ENCODE measurements at places on chromosomes 16 and 17. TPM values are rescaled to one million over a fixed set of nuclear protein-coding genes. Genes with fewer than 3 reads are reported as not detected.
A peak's percentile ranks its signal among the peaks of the same experiment; 100 is the strongest.

Gene PSME3
- total RNA-seq = 70.0 TPM

Gene LITAF
- 29.5 TPM for total RNA-seq

Gene LITAFD
- not detected for total RNA-seq

- DNase-seq = no peak
These were observed 7.2 kb upstream of the USP10 start for GRCh38 chr16:84692451-84693214.

DNA sequence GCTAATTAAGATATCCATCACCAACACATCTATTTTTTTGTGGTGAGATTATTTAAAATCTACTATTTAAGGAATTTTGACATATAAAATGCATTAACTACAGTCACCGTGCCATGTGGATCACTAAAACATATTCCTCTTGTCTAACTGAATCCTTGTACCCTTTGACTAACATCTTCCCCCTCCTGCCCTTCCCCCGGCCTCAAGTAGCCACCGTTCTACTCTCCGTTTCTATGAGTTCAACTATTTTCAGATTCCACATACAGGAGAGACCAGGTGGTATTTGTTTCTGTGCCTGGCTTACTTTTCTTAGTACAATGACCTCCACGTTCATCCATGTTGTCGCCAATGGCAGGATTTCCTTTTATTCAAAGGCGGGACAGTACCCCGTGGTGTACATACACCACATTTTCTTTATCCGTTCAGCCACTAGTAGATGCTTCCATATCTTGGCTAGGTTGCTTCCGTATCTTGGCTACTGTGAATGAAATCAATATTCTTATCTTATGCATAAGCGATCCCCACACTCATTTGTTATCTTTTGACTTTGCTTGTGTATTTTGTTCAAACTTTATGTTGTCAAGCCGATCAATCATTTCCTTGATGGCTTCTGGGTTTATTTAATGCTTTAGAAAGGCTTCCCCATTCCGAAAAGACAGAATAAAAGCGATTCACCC, 134.7 kb downstream of the KCNJ12 start:
- DNase-seq = no peak

Gene ENPP7
- total RNA-seq = not detected

DNA sequence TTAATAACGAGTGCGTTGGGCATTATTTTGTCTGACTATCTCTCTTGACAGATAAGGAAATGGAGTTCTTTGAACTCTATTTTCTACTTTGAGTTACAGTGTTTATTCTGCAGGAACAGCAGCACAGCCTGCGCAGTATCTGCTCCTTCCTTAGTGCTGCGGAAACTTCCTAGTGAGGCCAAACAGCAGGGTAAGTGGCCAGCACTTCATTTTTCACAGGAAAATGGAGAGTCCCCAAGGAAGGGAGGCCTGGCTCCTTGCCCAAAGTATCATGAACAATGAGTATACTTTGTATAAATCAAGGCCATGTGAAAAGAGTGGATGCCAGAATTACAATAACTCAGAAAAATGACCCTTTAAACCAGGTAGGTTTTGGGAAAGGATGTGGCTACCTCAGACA, 140.6 kb downstream of the VPS53 start:
- DNase-seq = peak; percentile 86

DNA sequence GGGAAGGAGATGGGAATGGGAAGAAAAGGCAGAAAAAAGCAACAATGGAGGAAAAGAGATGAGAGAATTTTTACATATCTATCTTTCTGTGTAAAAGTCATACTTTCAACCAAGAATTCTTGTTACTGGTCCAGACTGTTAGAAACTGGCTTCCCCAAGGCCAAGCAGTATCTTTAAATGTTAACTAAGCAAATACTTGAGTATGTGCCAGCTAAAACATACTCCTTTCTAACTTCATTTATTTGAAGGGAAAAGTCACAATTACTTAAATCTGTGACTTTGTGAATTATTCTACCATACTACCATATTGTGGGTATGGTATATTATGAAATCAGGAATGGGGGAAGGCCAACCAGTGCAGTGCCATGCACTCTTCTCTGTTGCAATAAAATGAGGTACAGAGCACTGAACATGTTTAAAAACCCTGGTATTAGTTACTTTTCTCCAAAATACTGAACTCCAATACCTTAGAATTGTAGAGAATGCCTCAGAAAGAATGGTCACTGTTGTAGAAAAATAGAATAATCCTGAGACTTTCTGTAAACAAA, 92.3 kb upstream of the C17orf78 start:
- no peak for DNase-seq

GRCh38 chr16:83581082-83581481, 226.7 kb upstream of the HSBP1 start:
- DNase-seq = no peak

- peak; percentile 79 for DNase-seq
These were observed 13.8 kb downstream of the CORO7 start for GRCh38 chr16:4402439-4403132.

Gene TMEM100
- total RNA-seq = 7.8 TPM

- DNase-seq = no peak
These were observed 159.9 kb downstream of the LGALS9B start for GRCh38 chr17:20307326-20307910.

DNA sequence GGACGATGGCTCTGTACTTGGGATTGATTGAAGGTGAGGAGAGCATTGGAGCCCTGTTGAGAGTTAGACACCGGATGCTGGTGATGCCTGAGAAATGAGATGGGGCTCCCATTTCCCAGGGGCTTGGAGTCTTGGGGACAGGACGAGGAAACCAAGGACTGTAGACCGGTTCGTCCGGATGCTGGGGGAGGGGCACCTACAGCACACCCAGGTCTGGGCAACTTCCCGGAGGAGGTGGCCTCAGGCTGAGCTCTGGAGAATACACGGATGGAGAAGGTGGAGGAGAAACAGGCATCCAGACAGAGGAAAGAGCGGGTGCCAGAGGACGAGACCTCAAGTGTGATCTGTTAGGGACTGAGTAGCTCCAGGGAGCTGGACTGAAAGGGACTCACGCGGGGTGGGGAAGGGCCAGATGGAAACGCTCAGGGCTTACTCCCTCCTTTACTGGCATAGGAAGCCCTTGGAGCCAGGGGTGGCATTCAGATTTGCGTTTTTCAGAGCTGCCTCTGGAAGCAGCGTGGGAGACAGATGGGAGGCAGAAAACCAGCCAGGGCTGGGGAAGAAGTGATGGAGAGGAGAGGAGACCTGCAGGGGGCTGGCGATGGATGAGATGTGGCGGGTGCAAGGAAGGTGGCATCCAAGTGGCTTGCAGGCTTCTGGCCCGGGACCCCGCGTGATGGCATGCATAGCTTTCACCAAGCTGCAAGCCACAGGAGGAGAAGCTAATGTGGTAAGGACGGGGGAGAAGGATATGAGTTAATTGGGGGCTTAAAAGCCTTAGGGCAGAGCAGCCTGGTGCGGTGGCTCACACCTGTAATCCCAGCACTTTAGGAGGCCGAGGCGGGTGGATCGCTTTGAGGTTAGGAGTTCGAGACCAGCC, 8.3 kb downstream of the C1QTNF1 start:
- DNase-seq = no peak

DNA sequence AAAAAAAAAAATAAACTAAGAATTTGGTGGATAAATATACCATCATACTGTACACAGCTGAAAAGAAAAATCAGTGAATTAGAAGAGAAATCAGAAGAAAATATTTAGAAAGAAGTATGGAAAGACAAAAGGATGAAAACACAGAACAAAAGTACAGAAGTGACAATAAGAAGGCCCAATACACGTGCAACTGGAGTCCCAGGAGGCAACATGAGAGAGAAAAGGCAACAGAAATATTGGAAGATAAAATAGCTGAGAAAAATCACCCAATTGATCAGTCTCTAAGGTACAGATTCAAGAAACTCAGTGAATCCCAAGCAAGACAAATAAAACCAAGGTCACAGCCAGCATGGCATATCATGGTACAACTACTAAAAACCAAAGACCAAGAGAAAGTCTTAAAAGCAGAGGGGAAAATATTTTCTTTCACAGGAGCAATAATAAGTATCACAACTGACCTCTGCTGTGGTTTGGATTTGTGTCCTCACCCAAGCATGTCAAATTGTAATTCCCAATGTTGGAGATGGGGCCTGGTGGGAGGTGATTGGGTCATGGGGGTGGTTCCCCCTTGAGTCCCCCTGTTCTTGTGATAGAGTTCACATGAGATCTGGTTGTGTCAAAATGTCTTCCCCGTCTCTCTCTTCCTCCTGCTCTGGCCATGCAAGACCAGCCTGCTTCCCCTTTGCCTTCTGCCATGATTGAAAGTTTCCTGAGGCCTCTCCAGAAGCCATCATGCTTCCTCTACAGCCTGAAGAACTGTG, 20.2 kb upstream of the ENGASE start:
- DNase-seq = no peak

DNA sequence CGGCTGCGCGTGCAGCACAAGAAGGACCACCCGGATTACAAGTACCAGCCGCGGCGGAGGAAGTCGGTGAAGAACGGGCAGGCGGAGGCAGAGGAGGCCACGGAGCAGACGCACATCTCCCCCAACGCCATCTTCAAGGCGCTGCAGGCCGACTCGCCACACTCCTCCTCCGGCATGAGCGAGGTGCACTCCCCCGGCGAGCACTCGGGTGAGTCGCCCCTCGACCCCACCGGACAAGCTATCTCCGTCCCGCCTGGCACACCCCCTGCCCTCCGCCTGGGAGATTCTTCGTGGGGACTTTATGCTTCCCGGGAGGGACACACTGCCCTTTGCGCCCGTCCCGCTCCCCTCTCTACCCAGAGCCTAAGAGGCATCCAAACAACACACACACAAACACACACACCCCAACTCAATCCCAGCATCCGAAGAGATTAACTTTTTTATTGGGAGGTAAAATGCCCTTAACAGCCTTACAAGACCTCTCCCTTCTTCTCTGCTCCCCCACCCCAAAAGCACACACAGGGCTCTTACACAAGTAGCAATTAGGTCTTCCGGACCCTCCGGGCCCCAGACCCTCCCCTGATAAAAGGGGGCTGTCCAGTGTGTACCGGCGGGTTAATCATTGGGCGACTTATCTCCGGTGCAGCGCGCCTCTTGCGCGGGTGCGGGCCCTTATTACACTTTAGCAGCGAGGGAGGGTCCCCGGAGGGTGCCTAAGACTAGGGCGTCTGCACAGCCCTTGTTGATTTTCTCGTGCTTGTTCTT, 2.1 kb downstream of the SOX9 start:
- peak; percentile 29 for DNase-seq

DNA sequence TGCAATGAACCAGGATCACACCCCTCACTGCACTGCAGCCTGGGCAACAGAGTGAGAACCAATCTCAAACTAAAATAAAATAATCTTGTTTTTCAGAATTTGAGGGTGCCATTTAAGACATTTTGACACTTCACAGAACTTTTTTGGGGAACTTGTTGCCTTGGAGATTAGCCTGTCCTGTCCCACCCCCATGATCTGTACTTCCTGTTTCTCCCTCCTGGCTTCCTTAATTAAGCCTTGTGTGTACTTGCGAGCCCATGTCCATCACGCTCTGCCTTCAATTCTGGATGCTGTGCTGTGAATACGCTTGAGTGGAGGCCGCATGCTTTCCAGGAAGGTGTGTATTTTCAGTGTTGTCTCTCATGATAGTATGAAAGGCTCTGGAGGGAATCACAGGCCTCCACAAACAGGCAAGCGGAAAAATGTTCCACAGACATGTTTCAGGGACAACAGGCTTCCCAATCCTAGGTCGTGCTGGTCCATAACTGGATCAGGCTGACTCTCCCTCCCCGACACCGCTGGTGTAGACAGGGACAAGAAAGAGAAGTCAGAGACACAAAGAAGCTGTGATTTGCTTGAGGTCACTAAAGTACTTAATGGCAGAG, 56.9 kb downstream of the NOS2 start:
- no peak for DNase-seq

Gene ZG16
- not detected for total RNA-seq

DNA sequence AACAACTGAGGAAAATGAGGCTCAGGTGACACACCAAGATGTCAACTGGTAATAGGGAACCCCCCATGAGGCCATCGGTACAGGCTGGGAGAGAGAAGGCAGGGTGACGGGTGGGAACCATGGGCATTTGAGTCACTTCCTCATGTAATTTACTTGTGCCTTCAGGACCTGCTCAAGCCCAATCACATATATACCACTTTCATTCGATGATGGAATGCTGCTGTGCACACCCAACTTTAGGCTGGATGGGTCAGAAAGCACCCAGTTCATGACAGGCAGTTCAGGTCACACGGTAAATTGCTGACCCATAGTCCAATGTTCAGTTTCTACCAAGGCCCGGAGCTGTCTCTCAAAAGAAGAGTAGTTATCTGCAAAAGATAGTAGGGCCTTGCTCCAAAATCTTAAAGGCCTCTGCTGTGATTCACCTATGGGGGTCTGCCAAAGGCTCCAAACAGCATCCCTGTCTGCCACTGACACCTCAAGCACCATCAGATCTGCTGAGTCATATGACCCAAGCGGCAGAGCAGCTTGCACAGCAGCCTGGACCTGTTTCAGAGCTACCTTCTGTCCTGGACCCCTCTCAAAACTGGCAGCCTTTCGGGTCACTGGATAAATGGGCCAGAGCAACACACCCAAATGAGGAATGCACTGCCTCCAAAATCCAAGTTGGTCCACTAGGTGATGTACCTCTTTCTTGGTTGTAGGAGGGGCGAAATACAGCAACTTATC, 24.7 kb downstream of the ZZEF1 start:
- no peak for DNase-seq

Gene KCNJ18
- not detected for total RNA-seq

- DNase-seq = no peak
These were observed at the start of gene DBNDD1 for GRCh38 chr16:90018652-90019542. Gene DBNDD1 (minus strand): TSS chr16:90019456. CDS start chr16:90019341, 115 bp downstream.

DNA sequence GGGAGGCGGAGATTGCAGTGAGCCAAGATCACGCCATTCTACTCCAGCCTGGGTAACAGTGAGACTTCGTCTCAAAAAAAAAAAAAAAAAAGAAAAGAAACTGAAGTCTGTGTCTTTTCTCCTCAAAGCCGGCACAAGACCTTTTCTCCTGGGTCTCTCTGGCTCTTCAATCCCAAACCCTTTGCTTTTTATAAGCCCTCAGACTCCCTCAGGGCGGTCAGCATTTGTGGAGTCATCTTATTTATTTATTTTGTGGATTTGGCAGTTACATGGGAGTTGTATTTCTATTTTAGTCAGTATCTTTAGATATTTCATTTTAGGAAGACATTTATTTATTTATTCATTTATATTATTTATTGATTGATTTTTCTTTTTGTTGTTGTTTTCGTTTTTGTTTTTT, 57.7 kb upstream of the MAP3K14 start:
- DNase-seq = no peak

GRCh38 chr16:72380283-72380682, 208.3 kb upstream of the PMFBP1 start:
- no peak for DNase-seq

GRCh38 chr16:70692873-70693671, 7.2 kb upstream of the MTSS2 start:
- peak; percentile 53 for DNase-seq

GRCh38 chr16:84999857-85000480, 11.4 kb downstream of the ZDHHC7 start:
- no peak for DNase-seq

- DNase-seq = no peak
These were observed 43.4 kb downstream of the CCDC42 start for GRCh38 chr17:8701221-8701620.

Gene TPSG1
- not detected for total RNA-seq

GRCh38 chr17:17088086-17088485, 45.8 kb downstream of the MPRIP start:
- no peak for DNase-seq

- no peak for DNase-seq
These were observed 76.5 kb downstream of the HELZ start for GRCh38 chr17:67168496-67168895.

- DNase-seq = no peak
These were observed 10.5 kb upstream of the TSPOAP1 start for GRCh38 chr17:58338841-58339754.

Gene EXOC3L1
- total RNA-seq = 3.2 TPM
